NCI-H2029 treated with DMSO at 0.1 percent for 48 hours (cell line): ENCODE measurements at places on chromosomes 2 and 18.

DNA sequence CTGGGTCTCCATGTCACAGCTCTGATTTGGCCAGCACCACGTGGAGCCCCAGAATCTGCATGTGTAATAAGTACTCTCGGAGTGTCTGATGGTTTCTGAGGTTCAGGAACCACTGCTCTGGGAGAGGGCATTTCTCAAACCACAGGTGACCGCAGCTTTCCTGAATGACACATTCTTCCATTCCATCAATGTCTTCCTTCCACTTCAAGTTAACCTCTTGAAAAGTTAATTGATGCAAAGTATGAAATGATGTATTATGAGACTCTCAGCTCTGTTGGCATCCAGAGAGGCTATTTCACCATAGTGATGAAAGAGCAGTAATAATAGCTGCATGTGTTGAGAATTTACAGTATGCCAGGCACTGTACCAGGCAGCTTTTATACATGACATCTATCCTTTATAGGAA is 61.3 kb upstream of the CRIM1 start:
- no peak for DNase-seq

DNA sequence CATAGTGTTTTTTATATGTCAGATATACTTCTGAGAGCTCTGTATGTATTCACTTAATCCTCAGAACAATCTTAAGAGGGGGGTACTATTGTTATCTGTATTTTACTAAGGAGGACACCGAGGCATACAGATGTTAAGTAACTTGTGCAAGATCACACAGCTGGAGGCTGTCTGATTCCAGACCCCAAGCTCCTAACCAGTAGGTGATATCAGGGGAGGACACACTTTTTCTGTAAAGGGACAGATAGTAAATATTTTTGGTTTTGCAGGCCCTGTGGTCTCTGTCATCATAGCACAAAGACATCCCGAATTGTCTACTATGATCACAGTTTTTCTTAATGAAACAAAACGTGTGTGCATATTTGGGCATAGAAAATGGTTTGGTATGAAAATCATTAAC is 143.7 kb downstream of the LAMA3 start:
- no peak for DNase-seq

GRCh38 chr2:20675701-20676352 is 8.9 kb downstream of the GDF7 start:
- no peak for DNase-seq

- DNase-seq: no peak
These were observed 1.5 kb downstream of the RHOB start for GRCh38 chr2:20448246-20448976.

DNA sequence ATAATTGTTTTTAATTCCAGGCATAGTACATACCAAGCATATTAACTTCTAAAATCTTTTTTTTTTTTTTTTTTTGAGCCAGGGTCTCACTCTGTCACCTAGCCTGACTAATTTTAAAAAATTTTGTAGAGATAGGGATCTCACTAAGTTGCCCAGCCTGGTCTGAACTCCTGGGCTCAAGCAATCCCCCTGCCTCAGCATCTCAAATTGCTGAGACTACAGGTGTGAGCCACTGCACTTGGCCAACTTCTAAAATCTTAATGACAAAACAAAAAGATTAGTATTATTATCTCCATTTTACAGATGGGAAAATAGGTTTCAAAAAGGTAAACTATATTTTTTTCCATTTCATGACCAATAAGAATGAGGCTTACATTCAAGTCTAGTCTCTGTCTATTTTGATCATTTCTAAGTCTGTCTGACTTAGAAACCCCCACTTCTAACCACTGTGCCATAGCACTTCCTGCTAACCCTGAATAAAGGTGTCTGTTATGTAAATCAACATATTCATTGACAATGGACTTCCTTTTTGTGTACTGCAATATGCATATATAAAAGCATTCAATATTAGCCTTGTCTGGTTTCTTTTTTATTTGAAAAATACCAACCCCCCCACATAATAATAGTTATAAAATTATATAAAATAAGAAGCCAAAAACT is 28.7 kb upstream of the ZEB2 start:
- DNase-seq: no peak

- DNase-seq: peak; percentile 76
These were observed 23.2 kb downstream of the ACKR3 start for GRCh38 chr2:236592821-236593220.

GRCh38 chr18:36321658-36322407 is 24.3 kb downstream of the FHOD3 start:
- no peak for DNase-seq

- no peak for DNase-seq
These were observed 83.9 kb downstream of the SH3YL1 start for GRCh38 chr2:179886-180285.

DNA sequence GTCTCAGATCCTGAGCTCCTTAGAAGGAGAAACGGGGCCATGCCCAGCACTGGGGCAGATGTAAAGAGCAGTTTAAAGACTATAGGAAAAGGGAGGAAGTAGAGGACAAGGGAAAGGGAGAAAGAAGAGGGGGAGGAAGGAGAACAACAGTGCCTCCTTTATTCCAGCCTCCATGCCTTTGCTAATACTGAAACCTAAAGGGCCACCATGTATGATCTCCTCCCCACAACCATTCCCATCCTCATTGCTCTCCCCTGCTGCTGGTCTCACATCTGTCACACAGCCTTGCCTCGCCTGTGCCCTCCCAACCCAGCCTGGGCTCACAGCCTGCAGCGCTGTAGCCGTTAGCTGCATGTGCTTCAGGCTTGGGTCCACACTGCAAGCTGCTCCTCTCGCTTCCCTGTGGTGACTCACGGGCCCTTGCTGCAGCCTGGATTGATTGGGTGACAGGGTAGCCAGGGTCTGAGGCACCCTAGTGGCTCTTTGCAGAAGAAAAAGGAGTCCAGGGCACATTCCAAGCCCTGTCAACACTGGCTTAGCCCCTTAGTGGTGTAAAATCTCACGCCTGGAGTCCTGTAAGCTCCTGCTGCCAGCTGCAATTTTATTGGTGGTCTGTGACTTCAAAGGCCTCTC is 281.9 kb downstream of the SRBD1 start:
- no peak for DNase-seq
